ENCODE measurements at places on chromosomes 1 and 21.

- no peak for DNase-seq
Observed at GRCh38 chr21:34518301-34518700, 6.3 kb upstream of the KCNE1 start.

DNA sequence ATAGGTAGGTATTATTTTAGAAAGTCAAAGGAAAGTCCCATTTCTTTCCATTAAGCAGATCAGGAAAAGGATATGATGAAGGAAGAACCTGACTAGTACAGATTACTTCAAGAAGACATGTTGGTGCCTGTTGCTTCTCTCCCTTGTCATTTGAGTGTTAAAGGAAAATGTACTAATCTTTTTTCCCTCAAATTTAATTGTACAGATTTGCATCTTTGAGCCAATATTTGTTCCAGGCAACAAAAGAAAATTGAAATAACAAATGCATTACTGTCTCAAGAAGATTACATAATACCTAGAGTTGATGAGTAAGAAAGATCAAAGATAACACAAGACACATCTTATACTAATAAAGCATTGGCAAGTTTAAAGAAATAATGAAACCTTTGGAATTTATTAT, 566.9 kb upstream of the ZP4 start:
- DNase-seq = no peak

GRCh38 chr1:215581896-215582295, 14.8 kb downstream of the KCTD3 start:
- DNase-seq = no peak

DNA sequence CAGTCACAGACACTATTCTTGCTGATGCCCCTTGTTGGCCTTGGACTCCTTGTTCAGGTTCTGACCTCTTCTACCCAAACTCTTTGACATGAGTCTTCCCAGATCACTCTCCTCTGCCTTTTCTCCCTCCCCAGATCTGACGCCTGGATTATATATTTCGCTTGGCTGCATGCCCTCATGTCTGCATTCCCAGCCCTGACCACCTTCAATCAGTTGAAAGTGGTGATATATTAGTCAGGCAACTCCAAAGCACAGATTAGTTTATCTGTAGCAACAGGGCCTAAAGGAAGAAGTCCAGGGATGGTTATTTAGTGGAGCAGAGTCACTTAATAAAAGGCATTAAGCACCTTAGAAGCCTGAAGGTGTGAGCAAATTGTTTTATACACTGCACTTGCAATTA, 110.0 kb upstream of the GUCA2B start:
- DNase-seq = peak; percentile 19

- DNase-seq = no peak
Observed at GRCh38 chr1:159882527-159882862, 17.5 kb downstream of the CFAP45 start.

DNA sequence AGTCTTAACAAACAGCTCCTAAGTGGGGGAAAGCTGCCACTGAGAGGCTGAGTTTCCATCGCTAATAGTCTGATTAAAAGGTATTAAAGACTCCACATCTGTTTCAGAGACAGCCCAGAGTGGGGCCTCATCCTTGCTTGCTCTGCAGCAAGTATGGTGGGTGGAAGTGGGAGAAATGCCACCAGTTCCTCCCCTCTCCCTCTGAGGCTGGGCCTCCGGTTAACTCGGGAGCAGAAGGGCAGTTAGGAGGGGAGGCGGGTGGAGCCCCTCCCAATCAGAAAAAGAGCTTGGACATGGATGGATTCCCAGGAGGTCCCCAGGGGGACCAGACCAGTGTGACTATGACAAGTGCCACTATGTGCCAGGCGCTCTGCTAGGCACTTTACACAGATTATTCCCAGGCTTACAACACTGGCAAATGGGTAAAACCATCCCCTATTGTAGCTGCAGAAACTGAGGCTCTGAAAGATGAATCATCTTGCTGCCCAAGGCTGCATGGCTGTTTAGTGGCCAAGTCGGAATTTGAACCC, 11.4 kb upstream of the ASCL5 start:
- no peak for DNase-seq

- no peak for DNase-seq
Observed at GRCh38 chr1:21650400-21650799, 18.8 kb downstream of the RAP1GAP start.

DNA sequence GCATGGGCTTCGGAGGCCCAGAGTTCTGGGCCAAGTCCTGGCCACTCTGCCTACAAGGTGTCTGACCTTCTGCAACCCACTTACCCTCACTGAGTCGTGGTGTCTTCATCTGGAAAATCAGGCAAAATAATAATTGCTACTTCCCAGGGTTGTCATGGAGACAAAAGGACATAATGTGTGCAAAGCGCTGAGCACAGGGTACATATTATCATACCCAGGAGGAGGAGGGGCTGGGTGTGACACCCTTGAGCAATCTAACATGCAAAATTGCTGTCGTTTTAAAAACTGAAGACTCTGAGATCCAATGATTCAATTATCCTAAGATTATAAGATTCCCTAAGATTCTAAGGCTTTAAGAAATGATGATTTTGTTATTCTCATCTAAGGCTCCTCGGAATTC, 459.5 kb downstream of the PTPRU start:
- no peak for DNase-seq

GRCh38 chr1:235601104-235601503, 48.5 kb downstream of the GNG4 start:
- DNase-seq = no peak

DNA sequence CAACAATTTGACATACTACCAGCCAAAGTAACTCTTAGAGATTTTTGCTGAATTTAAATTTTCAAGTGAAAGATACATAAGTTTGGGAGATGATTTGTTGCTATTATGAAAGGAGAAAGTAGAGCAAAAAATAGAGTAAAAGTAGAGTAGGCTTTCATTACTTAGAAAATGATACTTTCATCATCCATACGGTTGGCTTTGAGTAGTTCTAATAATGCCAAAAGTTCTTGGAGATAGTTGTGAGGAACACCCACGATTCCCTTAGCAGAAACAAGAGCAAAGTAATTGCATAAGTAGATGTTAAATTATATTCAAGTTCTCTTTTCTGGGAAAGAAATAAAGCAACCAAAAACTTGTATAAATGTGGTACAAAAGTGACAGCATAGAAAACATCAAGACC, 95.0 kb upstream of the VAV3 start:
- no peak for DNase-seq

- DNase-seq = no peak
Observed at GRCh38 chr1:3695326-3696217, 43.3 kb downstream of the TP73 start.

DNA sequence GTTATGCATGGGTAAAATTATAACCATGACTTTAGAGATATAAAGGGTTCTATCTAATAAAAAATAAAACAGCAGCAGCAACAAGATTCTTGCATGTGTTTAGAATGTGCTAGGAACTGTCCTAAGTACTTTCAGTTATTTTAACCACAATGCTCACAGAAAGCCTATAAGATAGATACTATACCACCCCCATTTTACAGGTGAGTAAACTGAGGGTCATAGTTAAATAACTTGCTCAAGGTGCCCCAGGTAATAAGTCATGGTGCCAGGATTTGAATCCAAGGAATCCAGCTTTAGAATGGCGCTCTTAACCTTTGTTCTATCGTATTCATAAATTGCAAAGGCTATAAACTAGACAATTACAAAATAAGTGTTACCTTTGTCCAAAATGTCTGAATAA, 53.4 kb downstream of the FRRS1 start:
- no peak for DNase-seq

- DNase-seq = no peak
Observed at GRCh38 chr1:110209715-110210603, at the start of gene KCNC4. TSS of gene KCNC4 (plus strand) at chr1:110210314. CDS start at chr1:110211500, 1,186 bp downstream.

GRCh38 chr1:23187637-23188036, 19.0 kb upstream of the LUZP1 start:
- no peak for DNase-seq

DNA sequence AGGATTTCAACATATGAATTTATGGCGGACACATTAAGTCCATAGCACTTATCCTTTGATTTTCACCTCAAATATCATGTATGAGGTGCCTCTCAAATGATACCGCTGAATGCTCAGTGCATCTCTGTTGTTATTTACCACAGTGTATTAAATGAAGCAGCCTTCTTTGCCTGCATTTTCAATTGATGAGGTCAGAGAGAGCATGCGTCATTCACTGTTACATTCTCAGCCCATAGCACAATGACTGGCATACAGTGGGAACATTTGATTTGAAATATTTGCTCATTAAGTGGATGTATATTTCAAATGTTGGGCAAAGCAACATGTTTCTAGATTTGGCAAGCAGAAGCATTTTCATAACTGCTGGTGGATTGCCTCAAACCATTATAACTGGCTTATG, 45.7 kb downstream of the LRRC7 start:
- peak; percentile 46 for DNase-seq

GRCh38 chr1:67308136-67308535, 463 bp downstream of the IL12RB2 start:
- no peak for DNase-seq

DNA sequence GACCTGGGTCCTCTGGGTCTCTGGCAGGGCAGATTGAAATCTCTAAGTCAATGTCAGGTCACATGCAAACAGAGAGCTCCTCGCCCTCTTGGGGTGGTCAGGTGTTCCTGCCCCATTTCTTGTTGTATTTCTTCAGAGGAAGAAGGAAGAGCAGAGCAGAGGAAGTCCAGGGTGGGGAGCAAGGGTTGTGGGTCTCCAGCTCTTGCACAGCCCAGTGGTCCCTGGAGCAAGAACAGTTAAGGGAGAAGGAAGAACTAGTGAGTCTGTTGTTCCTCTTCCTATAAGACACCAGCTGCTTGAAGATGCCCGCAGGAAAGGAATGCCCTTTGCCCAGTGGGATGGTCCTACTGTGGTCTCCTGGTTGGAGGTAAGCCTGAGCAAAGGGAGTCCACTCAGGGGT, 26.3 kb downstream of the MYOG start:
- DNase-seq = no peak

DNA sequence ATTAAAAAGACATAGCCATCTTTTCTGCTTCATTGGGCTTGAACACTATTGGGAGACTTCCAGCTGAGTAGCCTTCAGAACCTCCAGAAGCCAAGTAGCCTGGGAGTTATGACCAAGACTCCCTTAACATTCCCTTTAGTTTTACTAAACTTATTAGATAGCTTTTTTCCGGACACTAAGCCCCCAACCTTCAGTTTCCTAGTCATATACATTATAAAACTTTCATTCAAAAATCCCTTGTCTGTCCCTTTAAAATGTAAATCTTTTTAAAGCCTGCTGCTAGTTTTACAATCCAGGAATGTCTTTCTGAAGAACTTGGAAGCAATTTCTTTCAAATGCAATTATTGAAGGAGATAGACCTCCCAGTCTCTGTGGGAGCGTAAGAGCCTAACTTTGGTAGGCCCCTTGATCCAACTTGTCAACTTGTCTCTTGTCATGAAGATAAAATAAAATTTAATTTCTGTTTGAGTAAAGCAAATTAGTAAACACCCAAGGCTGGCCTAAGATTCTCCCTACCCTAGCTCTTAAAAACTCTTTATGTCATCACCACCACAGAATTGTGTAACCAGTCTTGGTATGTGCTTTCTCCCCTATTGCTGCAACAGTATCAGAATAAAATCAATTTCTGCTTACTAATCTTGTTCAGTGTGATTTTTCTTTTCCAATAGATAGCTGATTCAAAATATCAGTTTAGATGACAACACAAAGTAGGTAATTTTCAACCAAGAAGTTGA, 796.2 kb downstream of the PLA2G4A start:
- no peak for DNase-seq

- DNase-seq = no peak
Observed at GRCh38 chr1:17893891-17894631, 138.9 kb downstream of the ACTL8 start.

- DNase-seq = no peak
Observed at GRCh38 chr1:119081267-119081666, 59.2 kb downstream of the WARS2 start.

GRCh38 chr21:27149034-27149433, 182.1 kb upstream of the ADAMTS5 start:
- DNase-seq = no peak

GRCh38 chr1:200890818-200891773, 3.6 kb upstream of the INAVA start:
- DNase-seq = no peak

- DNase-seq = no peak
Observed at GRCh38 chr1:117499071-117499470, 106.8 kb upstream of the TENT5C start.

GRCh38 chr1:24118410-24119242, 6.7 kb upstream of the MYOM3 start:
- no peak for DNase-seq

- DNase-seq = no peak
Observed at GRCh38 chr1:42168763-42169162, 4.2 kb upstream of the GUCA2A start.

- DNase-seq = no peak
Observed at GRCh38 chr1:12809933-12810332, 18.7 kb downstream of the PRAMEF1 start.

DNA sequence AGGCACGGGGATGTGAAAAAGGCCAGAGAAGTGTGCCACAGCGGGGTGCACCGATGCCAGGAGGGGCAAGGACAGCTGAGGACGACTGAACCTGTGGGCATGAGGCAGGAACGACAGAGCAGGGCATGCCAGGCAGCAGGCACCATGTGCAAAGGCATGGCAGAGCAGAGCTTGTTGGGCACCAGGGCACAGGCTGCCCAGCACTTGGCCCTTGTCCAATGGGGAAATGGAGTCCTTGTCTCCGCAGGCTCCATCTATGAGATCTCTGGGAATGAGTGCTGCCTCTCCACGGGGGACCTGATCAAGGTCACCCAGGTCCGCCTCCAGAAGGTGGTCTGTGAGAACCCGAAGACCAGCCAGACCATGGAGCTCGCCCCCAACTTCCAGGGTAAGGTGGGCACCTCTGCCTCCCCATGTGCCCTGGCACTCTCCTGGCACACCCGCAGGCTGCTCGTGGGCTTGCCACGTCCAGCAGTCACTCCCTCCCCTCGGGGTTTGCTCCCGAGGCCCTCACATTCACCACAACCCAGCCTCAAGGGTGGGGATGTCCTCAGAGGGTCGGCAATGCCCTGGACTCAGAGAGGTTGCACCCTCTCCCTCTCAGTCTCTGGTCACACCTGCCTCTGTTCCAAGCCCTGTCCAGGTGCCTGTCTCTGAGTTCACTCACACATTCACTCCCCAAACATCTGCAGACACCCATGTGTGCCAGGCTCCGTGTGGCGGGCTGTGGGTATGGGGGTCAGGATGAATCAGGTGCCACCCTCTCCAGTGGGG, 4.2 kb downstream of the THEMIS2 start:
- no peak for DNase-seq

- DNase-seq = no peak
Observed at GRCh38 chr1:4723106-4723505, 68.7 kb downstream of the AJAP1 start.

DNA sequence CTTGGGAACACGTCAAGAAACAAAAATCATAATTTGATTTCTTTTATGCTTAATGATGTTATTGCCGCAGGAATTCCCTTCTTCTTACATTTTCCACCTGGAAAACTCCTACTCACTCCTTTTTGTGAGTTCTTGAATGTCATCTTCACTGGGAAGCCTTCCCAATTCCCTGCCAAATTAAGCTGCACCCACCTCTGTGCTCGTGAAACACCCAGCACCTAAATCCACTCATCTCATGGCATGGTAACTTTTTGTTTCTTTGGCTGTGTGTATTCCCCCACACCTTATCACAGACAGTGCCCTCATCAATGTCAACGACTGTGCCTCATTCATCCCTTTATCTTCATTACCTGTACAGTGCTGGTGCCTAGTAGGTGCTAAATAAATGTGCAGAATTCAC, 45.6 kb downstream of the ASTN1 start:
- DNase-seq = no peak

Data from retinal pigment epithelial cell (primary cell).